ENCODE measurements at places on chromosomes 6 and 20.

- no peak for DNase-seq
Observed at GRCh38 chr6:12245763-12246718, 44.1 kb upstream of the EDN1 start.

DNA sequence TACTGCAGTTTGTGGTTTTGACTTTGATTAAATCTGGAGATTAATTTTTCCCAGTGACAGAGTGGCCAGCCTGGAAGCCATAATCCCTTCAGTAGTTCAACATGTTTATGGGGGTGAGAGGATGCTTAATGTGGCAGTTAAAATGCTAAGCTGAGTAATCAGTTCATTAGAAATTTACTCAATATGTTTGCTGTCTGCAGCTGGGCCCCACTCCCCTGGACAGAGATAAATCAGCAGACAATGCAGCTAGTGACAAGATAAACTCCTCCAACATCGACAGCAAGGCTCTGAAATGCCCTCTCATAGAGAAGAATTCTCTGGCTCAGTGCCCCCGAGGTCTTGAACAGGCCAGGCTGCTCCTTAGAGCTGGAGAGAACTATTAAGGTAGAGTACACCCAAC is 101.9 kb downstream of the LRFN2 start:
- DNase-seq: no peak

DNA sequence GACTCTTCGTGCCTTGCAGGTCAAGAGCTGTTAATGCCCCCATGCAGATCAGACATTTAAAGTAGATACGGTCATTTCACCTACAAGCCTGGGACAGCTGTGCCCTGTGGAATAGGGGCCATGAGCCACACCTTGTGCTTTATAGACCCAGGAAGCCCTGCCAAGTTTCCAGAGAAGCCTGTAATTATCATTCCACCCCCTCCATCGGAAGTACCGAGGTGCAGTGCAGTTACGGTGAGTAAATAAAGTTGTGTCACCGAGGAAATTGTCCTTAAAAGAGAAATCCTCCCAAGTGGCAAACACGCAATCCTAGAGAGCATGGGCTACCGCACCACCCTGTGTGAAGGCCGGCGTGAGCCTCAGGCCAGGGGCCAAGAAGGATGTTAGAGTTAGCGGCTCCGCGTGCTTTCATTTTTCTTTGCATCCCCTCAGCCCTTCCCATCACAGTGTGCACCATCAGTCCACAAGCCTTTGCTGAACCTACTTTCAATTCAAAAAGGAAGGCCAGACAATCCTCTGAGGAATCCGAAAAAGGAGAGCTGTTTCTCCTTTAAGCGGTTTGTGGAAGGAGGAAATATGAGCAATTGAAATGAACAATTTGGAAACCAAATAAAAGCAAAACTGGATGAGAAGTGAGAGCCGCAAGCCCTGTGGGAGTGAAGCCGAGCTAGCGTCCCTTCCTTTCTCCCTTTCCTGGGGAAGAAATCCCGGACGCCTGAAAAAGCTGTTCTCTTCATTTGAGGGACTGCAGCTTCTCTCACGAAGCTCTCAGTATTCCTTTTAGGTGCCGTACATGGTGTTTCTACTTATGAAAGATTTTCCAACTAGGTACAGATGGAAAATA is 183.3 kb upstream of the PDE10A start:
- peak; percentile 53 for DNase-seq

DNA sequence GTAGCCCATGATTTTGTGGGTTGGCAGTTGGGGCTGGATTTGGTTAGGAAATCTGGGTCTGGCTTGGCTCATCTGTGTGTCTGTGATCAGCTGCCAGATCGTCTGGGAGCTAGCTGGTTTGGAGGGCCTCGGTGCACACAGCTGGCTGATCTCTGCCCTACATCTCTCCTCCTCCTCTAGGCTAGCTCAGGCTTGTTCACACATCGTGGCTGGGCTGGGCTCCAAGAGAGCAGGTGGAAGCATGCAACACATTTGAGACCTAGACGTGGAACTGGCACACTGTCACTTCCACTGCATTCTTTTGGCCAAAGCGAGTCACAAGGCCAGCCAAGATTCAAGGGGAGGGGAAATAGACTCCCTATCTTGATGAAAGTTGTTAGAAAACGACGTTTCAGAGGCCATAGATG is 15.9 kb downstream of the NDUFAF5 start:
- peak; percentile 99 for DNase-seq

GRCh38 chr20:36498386-36499179 is 42.7 kb upstream of the MYL9 start:
- DNase-seq: no peak

DNA sequence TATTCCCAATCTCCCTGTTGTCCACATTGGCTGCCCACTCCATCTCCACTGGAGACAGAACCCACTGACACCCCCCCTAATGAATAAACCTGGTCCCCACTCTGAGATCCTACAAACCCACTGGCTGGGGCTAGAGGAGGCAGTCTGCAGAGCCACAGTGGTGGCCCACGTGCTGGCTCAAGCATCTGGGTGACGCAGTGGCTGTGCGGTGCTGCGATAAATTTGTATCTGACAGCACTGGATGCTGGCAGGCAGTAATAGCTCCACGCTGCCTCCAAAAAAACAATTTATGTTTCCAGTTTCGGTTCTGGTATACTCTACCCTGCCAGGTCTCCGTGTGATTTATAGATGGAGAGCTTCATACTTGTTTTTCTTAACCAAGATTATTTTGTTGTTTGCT is 87.1 kb upstream of the SYNDIG1 start:
- peak; percentile 64 for DNase-seq

- no peak for DNase-seq
Observed at GRCh38 chr6:4564801-4565271, 211.4 kb upstream of the CDYL start.

GRCh38 chr20:62725596-62726268 is 17.1 kb downstream of the NTSR1 start:
- no peak for DNase-seq

GRCh38 chr20:36642136-36642535 is 3.9 kb downstream of the SLA2 start:
- DNase-seq: no peak

DNA sequence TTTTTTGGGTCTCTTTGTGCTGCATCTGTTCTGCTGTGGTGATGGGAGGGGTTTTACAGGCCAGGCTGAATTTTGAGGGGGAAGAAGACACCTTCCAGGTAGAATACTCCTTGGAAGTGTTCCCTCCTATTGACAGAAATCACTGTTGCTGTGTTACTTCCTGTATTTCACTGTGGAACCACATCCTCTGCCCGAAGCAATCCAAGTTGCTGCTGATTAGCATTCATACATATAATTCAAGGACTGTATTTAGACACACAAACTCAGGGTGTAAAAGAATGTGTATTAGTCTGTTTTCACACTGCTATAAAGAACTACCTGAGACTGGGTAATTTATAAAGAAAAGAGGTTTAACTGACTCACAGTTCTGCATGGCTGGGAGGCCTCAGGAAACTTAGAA is 50.6 kb upstream of the TMEM244 start:
- DNase-seq: no peak

- no peak for DNase-seq
Observed at GRCh38 chr6:127177030-127177922, 58.8 kb downstream of the RSPO3 start.

DNA sequence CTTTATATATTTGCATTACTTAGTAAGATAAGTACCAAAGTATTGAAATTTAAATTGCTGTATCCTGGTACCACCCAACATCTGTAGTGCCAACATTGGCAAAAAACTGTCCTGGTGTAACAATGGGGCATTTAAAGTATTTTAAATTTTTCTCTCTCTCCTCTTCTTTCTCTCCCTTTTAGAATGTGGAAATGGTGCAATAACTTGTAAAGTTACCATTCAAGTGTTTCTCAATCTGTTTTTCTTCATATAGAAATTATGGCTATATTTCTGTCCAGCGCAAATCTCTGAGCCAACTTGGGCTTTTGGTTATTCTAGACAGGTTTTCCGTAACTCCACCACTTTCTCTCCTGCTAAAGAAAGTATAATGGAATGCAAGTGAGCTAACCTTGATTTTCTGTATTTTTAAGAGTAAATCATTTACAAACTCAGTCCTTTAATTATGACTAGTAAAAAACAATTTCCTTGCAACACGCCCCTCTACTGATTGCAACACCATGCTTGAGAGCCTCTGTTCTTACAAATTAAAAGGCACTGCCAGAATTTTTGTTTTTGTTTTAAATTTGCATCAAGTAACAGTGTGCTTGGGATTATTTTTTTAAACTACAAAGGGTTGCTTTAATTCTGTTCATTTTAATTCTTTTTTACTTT is 324.2 kb upstream of the CITED2 start:
- DNase-seq: no peak

- DNase-seq: no peak
Observed at GRCh38 chr6:35064757-35065440, 76.2 kb downstream of the TCP11 start.
